ENCODE measurements at places on chromosomes 6 and 20.

- DNase-seq, result no peak
Measured at GRCh38 chr6:165308926-165309731, at the start of gene C6orf118. C6orf118 (minus strand) TSS chr6:165309605; CDS start chr6:165309586, 19 bp downstream.

DNA sequence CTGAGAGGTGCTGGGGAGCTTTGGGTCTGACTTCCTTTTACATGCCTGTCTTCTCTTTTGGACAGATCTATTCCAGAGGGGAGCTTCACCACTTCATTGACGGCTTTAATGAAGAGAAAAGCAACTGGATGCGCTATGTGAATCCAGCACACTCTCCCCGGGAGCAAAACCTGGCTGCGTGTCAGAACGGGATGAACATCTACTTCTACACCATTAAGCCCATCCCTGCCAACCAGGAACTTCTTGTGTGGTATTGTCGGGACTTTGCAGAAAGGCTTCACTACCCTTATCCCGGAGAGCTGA lies 13.1 kb downstream of the PRDM1 start:
- DNase-seq, result no peak

GRCh38 chr6:17419189-17419575 lies 25.8 kb downstream of the CAP2 start:
- DNase-seq, result no peak

DNA sequence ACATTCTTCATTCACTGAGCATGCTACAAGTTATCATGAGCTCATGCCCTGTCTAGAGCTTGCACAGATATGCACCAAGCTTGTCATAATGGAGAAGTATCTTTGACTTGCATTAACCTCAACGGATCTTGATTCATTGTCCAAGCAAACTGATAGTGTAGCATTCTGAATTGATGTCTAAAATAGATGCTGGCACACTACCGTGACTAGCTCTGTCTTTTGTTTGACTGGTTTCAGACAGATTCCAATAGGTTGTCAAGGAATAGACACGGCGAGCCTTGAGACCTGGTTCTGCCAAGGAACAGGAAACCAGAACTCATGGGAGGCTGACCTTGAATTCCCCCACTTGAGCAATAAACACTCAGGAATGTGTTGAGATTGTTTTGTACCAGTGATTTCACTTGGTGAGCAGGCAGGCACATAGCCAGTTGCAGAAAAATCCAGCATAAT lies 1153.1 kb upstream of the GJE1 start:
- no peak for DNase-seq

DNA sequence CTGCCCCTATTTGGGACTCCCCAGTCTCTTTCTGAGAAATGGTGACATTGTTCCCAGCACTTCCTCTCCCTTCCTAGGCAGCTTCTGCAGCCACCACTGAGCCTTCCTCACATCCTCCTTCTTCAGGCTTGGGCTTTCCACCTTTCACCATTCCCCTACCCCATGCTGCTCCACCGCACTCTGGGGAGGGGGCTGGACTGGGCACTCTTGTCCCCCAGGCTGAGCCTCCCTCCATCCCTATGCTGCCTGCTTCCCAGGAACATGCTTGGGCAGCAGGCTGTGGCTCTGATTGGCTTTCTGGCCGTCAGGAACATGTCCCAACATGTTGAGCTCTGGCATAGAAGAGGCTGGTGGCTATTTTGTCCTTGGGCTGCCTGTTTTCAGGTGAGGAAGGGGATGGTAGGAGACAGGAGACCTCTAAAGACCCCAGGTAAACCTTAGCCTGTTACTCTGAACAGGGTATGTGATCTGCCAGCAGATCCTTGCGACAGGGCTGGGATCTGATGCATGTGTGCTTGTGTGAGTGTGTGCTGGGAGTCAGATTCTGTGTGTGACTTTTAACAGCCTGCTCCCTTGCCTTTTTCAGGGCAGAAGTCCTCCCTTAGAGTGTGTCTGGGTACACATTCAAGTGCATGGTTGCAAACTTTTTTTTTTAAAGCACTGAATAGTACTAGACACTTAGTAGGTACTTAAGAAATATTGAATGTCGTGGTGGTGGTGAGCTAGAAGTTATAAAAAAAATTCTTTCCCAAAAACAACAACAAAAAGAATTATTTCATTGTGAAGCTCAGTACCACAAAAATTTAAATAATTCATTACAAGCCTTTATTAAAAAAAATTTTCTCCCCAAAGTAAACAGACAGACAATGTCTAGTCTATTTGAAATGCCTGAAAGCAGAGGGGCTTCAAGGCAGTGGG lies 2.1 kb upstream of the CDKN1A start:
- no peak for DNase-seq

DNA sequence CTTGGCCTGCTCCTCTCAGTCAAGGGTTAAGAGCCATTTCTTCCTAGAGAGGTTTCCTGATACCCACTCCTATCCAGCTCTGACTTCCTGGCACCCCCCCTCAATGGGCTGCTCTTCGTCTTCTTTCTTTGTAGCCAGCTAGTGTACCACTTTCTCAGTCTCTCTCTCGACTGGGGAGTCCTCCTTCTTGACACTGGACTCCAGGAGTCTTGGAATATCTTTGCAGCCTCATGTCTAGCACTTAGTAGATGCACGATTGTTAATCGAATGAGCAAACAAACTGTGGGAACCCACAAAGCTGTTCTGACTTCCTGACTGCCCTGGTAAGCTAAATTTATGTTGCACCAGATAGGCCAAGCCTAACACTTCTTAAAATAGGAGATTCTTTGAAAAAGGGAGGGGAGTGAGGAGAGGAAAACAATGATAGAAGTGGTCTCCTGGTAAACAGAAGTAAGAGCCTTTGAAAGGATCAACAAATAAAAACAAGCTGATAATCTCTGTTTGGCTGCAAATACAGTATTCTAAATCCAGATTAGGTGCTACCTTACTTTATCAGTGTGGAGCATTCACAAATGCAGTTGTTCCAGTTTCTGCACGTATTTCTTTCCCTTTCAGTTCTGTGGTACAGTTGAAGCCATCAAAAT lies 160.1 kb upstream of the CITED2 start:
- peak; percentile 47 for DNase-seq

DNA sequence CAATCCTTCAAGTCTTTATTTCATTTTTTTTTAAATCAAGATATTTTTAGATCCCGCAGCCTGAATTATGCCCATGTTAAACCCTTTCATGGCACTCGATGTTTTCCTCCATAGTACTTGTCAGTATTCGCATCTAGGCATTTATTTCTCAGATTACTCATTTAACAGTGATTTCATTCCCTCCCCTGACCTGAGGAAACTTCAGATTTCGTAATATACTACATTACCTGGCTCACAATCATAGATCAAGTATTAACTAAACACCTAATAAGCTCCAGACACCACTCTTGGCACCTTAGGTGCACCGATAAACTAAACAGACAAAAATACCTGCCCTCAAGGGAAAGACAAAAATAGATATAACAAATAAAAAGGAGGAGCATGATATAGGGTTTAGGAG lies 413.2 kb upstream of the GJE1 start:
- no peak for DNase-seq

GRCh38 chr20:1761116-1761515 lies 103.5 kb upstream of the SIRPG start:
- no peak for DNase-seq

- DNase-seq, result no peak
Measured at GRCh38 chr20:49656304-49656703, 57.4 kb downstream of the B4GALT5 start.

DNA sequence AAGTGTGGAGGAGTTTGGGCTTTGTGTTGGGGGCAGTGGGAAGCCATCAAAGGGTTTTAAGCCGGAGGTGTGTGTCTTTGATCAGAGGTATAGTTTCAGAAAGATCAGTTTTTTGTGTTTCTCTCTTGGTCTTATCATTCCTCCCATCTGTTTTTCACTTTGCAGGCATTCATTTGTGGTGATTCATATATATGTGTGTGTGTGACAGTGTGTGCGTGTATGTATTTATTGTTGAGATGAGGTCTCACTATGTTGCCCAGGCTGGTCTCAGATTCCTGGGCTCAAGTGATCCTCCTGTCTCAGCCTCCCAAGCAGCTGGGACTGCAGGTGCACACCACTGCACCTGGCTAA lies 11.1 kb upstream of the SERINC3 start:
- DNase-seq, result no peak

- no peak for DNase-seq
Measured at GRCh38 chr6:19004176-19004575, 617.0 kb downstream of the RNF144B start.

- no peak for DNase-seq
Measured at GRCh38 chr6:37520926-37521325, 21.2 kb upstream of the CCDC167 start.

DNA sequence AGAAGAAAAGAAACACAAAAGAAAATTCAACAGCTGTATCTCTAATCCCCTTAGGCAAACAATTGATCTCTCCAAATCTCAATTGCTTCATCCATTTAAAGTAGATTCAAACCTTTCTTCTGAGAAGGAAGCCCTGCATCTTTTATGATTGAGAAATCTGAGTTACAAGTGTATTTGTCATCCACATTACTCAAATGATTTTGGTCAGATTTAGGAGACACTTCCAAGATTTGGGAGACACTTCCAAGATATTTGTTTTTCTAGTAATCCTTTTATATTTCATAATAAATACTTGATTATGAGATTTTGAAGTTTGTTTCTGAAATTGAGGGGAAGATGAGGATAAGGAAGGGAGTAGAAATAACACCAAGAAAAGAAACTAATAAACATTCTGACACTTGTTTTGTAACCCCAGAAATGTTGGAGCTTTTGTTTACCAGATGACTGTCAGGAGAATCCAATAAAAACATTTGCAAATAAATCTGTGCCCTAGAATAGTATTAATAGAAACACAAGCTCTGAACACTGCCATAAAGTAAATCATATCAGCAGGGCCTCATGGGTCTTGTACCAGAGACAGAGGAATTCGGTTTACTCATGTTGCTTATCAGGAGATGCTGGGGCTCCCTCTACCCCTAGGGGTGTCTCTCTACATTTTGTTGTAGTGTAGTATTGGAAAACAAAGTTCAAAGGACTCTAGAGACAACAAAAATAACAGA lies 314.3 kb upstream of the NT5E start:
- no peak for DNase-seq

DNA sequence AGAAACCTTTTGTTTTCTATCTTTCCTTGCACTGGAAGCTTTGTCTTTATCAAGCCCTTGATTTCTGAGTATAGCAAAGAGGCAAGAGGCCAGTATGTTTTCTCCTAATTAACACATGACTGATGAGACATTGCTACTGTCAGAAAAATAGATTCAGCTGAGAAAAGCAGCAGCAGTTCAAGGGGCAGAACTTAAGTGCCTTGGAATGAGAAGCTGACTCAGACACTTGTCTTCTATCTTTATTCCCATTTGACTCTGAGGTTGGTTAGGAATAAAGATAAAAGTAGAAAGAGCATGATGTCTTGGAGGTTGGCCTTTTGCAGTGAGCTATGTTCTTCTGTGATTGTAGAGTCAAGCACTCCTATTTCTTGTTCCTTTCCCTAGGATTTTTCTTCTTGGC lies 79.1 kb upstream of the MAN1A1 start:
- no peak for DNase-seq

DNA sequence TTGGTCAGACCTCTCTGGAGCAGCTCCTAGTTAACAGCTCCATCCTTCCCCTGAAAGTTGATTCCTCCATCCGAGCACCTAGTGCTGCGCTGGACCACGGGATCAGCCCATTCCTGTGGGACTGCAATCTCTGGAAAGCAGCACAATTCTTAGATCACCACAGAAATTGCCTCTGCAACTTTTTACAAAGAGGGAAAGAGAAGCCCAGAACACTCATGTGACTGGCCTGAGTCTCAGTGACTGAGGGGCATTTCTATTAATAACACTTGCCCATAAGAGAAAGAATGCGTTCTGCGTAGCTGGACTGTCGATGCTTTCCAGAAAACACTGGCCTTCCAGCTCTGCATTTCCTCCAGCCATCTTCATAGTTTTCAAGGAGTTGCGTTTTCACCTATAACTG lies 18.3 kb downstream of the MPC1 start:
- DNase-seq, result no peak

GRCh38 chr6:163183806-163184205 lies 230.7 kb upstream of the QKI start:
- no peak for DNase-seq

GRCh38 chr6:131641554-131641953 lies 4.5 kb downstream of the ENPP3 start:
- no peak for DNase-seq

- no peak for DNase-seq
Measured at GRCh38 chr6:157405986-157406385, 25.0 kb downstream of the ZDHHC14 start.

- no peak for DNase-seq
Measured at GRCh38 chr6:101799531-101799930, 406.0 kb downstream of the GRIK2 start.

- no peak for DNase-seq
Measured at GRCh38 chr6:64459411-64459944, 823.9 kb downstream of the PHF3 start.

DNA sequence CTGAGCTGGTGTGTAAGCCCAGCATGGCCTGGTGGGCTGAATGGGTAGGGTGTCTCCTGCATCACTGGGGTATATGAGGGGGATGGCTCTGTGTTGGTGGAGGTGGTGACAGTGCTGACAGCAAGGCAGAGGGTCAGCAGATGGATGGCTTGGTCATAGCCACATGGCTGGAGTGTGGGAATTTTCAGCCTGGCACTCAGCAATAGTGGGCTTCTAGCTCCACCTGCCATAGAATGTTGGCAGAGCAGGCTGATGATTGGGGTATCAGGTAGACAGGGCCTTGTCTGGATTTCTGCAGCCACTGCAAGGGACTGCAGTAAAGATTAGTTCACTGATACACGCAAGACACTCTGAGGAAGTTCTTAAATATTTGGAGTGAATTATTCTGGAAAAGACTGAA lies 137.5 kb upstream of the BACH2 start:
- no peak for DNase-seq

DNA sequence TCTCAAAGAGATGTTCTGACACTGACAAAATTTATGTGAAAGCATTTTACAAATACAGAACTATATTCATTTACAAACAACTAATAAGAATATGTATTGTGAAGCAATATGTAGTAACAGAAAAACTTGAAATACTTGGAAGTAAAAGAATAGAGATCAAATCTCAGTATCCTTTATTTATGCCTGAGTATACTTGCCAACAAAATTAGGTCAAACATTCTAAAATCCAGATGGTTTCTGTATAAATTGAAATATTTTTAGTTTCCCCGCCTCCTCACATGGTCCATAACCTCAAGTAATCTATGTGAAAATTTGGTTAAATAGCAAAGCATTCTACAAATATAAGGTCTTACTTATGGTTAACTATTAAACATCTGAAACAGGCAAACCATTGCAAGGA lies 545.4 kb downstream of the EYS start:
- DNase-seq, result no peak

GRCh38 chr20:63224412-63225081 lies 8.6 kb upstream of the YTHDF1 start:
- no peak for DNase-seq

DNA sequence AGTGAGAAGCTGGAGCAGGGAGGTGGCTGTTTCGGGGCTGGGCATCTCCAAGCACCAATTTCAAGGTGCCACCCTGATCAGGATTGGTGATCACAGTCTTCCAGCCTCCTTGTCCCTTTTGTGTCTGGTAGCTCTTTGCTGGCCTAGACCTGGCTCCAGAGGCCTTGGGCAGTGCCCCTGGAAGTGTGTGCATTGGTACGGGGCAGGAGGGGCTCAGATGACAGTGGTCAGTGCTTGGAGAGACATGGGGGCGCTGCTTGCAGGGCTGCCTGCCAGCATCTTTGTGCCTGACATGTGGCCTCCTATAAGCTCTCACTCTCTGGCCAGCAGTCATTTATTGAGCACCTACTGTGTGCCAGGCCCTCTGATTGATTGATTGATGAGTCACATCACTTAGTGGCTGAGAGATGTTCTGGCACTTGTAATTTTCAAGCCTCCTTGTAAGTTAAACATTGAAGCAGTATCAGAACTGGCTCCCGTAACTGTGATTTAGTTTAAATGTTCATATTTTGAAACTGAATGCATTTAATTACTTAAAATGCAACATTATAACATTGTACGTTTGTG lies 61.7 kb downstream of the BCAS4 start:
- DNase-seq, result no peak

All from natural killer cell (primary cell).